ENCODE measurements at places on chromosomes 12 and 14.

DNA sequence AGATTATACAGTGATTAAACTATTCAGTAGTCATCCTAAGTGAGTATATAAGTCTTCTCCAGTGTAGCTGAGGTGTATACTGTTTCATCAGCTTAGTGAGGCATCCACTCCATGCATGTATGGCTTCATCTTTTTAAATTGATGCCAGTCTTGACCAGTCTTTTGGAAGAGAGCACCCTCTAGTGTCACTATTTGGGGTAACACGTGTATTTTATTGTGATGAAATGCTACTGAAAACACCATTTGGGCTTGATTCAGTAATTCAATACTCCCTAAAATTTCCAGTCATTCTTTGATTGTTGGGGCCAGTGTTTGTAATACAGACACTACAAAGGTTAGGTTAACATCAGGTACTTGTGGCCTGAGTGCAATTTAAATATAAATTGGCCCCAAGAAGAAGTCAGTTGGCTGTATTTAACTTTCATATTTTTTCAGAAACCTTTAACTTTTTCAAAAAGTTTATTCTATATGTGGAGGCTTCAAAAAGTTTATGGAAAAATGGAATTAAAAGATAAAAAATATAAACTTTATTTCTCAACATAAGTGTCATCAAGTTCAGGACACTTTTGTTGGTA is 35.3 kb downstream of the MIPOL1 start:
- DNase-seq: no peak

DNA sequence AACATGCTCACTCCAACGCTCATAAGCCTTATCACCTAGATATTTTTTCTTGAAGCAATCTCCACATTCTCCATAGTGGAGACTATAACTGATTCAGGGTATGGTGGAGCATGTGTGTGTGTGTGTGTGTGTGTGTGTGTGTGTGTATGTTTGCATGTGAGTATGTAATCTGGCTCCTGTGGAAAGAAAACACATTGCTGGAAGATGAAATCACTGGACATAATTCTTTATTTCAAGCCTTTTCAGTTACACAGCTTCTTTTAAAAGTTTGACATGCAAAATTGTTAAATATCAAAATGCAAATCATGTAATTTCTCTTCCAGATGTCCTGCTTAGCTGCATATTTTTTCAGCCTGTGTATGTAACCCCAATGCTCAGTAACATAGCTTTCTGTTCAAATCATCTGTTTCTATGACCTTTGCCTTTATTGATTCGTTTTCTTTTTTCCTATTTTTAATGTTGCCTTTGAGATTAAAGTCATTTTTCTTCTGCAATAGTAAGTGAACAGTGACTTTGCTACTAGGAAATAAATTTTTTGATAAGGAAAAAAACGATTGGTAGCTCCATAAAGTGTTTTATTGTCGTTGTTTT is 80.5 kb upstream of the BTG1 start:
- DNase-seq: no peak

DNA sequence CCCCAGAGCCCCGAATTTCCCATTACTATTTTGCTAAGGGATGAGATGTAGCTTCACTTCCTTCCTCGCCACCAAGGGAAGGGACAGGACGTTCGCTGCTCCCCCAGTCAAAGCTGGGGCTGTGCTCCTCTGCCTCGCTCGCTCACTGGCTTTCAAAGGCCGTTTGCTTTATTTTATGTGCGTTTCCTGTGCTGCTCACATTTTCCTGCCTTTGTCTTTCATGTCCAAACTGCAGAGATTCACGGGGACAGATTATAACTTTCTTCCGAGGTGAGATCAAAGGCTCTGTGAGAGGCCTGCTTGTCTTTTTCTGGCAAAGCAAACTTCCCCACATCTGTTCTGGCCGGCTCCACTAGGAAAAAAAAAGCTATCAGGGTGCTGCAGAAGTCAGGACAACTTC is 76.0 kb upstream of the FZD10 start:
- no peak for DNase-seq

DNA sequence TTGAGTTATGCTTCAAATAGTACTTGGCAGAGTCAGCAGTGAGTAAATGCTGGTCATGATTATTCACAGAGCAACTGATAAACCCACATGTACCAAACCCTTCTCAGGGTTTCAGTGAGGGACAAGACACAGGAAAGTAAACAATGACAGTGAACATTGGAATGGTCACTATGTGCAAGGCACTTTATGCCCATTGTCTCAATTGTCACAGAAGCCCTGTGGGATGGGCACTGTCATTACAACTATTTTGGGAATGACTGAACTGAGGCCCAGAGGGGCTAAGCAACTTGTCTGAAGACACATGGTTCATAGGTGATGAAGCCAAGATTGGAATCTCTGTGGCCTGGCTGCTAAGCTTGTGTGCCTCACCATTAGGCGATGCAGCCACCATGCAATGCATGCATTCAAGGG is 238.5 kb downstream of the RBM19 start:
- no peak for DNase-seq

- DNase-seq: peak; percentile 83
Measured at GRCh38 chr14:93977790-93978581, 1.6 kb upstream of the ASB2 start.

DNA sequence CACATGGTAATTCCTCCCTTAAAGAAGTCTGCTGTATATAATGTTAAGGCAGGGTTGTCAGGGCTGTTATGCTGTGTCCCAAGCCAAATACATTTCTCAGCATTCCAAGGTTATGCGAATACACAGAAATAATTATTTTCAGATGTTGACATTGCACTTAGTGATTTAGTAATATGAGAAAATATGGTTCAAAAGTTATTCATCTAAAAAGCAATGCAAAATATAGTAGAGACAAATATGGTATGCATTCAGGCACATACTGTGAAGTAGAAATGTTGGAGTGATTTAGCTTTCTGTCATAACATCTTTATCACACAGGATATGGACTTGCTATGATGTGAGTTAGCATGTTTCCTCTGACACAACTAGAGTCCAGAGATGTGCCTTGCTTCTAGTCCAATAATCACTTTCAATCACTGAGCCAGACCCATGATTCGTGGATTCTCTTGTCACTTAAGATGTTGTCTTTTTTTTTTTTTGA is 70.0 kb downstream of the PDE3A start:
- DNase-seq: no peak

DNA sequence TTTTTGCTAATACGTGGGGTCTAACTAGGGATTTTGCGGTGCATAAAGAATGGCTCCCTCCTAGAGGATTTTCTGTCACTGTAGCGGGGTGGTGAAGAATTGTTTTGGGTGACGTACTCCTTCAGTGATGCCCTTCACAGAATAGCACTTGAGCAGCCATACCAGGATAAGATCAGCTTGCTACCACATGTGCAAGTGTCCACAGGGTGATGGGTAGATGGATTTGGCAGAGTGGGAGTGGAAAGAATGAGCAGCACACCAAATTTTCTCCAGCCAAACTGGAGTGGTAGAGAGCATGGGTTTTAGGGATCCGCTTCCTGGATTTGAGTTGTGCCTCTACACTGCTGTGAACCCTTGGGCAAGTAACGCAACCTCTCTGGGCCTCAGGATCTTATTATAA is 2.3 kb downstream of the TCP11L2 start:
- DNase-seq: no peak

All from activated naive CD4-positive, alpha-beta T cell treated with Interleukin-2 at 50 U/mL for 16 hours (primary cell).